ENCODE measurements at places on chromosomes 4 and X.

GRCh38 chr4:73883306-73883705 is 14.1 kb downstream of the CXCL1 start:
- no peak for DNase-seq

DNA sequence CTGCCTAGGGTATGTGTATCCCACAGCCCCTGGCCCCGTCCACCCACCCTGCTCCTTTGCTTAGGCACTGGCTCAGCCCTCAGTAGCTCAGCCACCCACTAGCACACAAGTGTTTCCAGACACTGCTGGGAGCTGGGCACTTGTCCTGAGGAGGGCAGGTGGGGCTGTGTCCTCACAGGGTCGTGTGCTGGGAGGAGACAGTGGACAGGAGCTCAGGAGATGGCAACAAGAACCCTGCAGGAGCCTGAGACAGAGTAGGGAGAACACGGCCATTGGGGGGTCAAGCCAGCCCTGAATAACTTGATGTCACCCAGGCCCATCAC is 5.5 kb upstream of the CPLX1 start:
- DNase-seq = no peak

DNA sequence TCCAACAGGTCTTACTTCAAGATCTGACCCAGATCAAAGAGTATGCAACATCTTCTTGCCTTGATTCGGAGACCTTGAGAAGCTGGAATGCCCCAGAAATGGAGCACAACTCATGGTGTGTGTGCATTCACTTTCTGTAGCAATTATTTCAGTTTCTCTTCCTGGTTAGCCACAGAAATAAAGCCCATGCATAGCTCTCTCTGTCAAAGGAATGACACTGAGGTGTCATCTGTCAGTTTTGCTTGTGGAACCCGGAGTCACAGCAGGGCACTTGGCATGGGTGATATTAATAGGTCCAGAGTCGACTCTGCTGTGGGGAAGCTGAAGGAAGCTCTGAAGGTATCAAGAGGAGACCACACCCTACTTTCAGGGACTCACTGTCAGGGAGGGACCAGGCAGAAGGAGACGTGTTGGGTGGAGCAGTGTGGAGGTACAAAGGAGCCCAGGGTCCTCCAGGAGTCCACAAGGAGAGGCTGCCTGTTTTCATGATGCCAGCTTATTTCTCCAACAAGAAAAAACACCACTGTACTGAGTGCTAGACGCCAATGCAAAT is 10.7 kb downstream of the CLNK start:
- DNase-seq = no peak

- no peak for DNase-seq
Observed at GRCh38 chr4:15089979-15090378, 87.7 kb downstream of the CPEB2 start.

DNA sequence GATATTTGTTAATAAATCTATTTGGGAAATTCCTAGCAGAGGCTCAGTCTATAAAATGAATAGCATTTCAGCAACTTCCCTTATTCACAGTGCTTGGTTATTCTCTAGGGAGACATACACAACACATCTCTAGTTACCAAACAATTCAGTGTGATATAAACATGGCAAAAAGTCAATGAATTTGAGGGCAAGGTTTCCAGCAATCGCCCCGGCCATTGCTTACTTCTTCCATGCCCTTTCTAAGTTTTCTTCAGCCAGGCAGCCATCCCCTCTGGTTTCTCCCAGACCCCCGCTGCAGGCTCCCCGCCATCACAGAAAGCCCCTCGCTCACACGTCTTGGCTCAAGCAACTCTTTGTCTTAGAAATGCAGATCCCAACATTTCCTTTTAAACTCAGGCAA is 4.4 kb downstream of the TLR7 start:
- DNase-seq = no peak

- no peak for DNase-seq
Observed at GRCh38 chr4:171817026-171817425, 3.8 kb downstream of the GALNTL6 start.

DNA sequence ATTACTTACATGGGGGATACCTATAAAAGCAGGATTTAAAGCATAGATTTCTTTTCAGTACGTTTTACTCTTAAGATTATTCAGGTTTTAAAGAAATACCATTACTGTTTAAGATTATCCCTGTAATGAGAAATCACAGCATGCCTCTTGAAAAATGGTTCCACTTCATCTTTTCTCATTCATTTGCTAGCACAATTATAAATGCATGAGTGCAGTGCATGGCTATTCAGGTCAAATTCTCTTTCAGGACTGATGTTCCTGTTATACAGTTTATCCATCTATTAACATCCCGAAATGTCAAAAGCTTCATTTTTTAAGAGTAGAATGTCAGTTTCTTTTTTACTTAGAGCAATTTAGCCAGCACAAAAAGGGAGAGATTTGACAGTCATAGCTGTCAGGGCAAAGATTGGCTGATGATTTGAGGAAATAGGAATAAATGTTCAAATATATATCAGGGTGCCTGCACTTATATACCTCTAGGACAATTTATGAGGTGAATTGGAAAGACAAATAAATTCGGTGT is 135.2 kb downstream of the ADGRL3 start:
- DNase-seq = no peak

GRCh38 chr4:159697322-159698283 is 594.7 kb downstream of the RAPGEF2 start:
- no peak for DNase-seq

DNA sequence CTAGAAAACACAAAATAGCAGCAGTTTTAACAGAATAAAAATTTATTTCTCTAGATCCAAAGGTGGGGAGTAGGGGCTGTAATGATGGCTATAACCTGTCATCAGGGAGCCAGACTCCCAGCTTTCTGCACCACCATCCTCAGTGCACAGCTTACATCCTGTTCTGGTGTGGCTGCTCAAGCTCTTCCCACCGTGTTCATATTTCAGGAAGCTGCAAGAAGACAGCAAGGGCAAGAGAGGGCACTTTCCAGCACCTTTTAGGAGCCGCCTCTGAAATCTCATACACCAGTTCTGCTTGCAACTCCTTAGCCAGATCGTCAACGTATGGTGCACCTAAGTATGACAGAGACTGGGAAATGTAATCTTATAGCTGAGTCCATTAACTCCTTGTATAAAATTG is 253.7 kb downstream of the CENPC start:
- DNase-seq = no peak

DNA sequence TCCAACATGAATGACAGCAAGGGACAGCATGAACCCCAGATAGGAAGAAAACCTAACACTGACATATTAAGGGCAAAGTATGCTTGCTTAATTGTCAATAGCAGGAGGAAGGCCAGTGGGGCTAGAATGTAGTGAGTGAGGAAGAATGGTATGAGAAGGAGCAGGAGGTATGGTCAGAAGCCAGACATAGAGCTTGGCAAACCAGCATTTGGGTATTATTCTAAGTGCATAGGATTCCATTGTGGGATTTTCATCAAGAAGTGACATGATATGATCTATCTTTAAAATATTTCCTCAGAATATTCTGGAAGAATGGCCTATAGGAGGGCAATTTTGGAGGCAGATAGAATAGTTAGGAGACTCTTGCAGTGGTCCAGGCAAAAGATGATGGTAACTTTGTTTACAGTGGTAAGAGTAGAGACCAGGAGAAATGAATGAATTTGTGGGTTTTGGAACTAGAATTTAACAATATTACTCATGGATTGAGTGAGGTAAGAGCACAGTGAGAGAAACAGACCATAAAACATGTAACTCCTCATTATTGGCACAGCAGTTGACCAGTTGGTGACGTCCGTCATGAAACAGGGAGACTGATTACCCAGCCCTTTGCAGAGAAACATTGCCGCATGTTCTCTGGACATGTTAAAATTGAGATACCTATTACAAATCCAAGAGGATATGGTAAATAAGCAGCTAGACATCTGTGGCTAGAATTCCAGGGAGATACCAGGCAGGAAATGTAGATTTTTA is 246.5 kb upstream of the HS3ST1 start:
- DNase-seq = no peak

DNA sequence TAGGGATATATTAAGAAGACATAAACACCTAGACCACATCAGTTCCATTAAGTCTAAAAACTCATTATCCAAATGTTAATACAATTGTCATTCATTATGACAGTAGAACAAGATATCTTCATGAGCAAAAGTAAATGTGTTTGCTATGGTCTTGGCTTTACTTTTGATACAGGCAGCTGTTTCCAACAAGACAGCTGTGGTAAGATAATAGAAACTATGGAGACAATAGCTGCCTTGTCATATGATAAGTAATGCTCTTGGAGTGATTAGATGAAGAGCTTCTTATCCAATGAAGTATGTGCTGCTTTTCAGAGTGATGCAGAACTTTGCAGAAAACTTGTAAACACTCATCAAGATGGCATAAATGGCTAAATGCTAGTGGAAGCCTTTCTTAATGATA is 1066.0 kb downstream of the FSTL5 start:
- no peak for DNase-seq

DNA sequence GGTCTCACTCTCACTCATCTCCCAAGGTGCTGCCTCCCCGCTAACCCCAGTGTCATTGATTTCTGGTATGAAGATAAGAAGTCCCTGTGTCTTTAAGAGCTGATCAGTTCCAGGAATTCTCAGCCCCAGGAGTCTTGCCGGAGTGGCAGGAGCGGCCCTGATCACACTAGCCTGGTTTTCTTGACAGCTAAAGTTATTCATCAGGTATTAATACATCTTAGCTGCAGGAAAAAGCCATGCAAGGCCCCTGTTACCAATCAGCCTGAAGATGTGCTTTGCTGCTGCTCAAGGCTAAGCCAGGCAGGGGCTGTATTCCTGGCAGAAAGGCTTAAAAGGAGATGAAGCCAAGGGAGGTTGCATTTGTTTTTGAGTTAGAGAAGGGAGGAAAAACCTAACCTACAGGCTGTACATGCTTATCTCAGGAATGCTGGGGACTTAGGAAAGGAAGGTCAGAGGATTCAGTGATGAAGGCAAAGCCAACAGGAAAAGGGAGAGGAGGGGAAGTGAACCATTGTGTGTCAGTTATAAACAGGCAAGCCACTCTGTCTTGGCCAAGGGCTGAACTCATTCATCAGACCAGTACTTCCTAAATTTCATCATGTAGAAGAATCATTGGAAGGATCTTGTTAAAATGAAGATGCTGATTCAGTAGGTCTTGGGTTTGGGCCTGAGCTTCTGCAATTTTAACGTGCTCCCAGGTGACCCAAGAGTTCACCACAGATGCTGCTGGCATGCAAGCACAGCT is 8.6 kb downstream of the SRPX start:
- DNase-seq = no peak

DNA sequence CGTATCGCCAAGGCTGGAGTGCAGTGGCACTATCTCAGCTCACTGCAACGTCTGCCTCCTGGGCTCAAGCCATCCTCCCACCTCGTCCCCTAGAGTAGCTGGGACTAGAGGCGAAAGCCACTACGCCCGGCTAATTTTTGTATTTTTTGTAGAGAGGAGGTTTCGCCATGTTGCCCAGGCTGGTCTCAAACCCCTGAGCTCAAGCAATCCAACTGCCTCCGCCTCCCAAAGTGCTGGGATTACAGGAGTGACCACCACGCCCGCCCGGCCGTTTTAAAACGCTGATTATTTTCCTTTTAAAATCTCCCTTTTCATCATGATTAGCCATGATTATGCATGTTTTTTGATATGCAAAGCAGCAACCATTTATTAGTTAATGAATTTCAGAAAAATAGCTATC is 2.2 kb downstream of the N4BP2 start:
- no peak for DNase-seq

DNA sequence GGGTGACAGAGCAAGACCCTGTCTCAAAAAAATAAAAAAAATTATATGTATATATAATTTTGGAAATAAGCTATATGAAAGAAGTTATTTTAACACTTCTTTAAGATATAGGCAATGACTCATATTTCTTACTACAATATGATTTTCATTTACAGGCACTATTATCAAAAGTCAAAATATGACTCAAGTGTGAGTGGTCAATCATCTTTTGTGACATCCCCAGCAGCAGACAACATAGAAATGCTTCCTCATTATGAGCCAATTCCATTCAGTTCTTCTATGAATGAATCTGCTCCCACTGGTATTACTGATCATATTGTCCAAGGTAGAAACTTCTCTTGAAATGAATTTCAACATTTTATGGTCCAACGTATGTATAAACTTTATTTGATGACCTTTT is 20.8 kb downstream of the OCIAD1 start:
- DNase-seq = no peak

DNA sequence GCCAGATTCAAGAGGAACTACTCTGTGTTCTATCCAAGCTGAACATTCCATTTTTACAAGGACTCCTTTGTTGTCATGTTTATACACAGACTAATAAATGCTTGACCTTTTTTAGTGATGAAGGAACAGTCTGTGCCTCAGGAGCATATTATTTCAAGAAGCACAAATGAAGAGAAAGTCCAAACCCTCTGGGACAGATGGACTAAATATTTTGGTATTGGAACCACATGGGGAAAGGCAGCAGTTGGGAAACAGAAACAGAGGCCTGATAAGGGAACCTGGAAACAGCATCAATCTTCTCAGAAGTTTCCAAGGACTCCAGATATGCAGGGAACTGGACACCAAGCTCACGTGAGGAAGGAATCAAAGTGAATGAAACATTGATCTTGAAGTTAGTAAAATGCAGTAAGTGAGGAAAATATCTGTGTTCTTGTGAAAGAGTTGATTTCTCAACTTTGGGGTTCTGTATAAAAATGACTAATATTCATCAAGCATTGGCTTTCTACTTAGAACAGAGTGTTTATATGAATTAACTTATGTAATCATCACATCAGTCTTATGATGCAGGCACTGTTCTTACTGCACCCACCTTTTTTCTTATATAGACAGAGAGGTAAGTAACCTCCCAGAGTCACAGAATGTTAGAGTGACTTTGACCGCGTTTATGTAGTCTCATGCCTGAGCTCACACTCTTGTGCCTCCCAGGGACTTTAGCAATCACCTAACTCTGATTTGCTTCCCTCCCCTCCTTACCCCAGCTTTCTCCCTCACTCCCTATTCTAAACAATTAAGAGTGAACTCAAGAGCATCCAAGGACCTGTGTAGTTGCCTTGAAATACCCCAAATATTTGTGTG is 148.9 kb upstream of the JADE1 start:
- DNase-seq = no peak

DNA sequence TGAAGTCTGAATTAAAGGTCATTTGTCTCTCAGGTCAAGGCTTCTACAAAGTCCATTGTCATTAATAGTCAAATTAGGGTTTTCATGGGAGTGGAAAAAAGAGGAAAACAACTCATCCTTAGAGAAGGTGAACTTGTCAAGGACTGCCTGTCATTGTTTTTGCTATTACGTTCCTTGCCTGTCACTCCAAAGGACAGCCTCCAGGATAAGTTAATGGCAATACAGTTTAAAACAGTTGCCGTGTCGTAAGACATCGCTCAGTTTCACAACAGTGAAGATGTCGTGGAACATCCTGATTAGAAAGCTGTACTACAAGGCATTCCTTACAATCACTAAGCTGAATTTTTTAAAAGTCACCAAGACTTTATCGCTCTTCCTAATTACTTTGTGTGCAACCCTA is 466.8 kb upstream of the SMIM31 start:
- DNase-seq = no peak

GRCh38 chr4:122536001-122536400 is 79.5 kb upstream of the IL2 start:
- DNase-seq = no peak

DNA sequence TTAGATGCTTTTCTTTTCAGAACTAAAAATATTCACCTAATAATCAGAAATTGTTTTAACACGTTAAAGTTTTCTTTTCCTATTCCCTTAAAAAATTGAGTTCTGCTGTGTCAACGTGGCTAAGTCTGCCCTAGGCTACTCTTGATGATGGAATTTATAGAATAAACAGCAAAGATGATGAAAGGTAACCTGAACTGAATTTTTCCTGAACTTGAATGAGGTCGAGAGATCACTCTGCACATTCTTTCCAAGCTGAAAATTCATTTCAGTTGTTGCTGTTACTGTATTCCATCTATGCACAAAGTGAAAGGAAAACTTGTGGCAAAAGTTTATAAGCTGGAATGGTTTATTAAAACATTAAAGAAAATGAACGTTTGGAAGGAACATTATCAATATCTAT is 245.9 kb upstream of the GIMD1 start:
- no peak for DNase-seq

Measured in GM23338 (cell line).